ENCODE measurements at places on chromosomes 2 and 18.
A peak's percentile ranks its signal among the peaks of the same experiment; 100 is the strongest.

DNA sequence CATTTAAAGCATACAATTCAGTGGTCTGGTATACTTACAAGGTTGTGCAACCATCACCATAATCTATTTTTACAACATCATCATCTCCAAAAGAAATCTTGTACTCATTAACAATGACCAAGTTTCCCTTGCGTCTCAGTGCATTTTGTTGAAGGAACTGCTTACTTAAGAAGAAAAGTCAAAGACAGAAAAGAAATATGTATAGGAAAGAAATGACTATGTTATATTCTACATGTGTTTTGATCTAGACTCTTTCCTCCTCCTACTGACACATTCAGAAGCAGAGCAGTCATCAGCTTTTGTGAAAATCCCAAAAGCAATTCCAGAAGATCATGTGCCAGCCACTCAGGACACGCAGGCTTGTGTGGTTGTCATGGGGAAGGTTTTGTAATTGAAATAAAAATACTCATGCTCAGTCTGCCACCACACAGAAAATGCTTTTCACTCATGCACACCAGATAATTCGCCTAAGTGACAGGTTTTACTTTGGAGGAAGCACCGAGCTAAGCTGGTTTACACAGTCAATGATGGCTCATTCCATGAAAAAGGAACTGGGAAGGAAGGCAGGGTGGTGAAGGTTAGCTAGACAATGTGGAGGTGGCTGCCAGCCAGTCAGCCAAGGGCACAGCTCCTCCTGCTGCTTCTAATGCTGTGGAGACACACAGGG, 158.5 kb upstream of the REV1 start:
- DNase-seq: no peak

DNA sequence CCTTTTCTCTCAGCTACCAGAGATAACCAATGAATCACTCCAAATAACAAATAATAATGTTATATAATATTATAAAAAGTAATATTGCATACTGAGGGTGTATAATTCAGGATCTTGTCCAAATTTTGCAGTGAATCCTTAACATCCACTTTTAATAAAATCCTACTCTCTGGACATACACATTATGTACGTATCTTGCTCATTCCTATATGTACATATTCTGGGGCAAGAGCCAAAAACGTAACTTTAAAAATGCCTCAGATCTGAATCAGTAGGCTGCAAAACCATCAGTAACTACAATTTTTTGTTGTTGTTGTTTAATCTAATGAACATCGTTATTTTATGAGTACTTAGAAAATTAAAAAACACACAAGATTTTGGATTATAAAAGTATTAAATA, 65.3 kb downstream of the SMAD2 start:
- DNase-seq: no peak

DNA sequence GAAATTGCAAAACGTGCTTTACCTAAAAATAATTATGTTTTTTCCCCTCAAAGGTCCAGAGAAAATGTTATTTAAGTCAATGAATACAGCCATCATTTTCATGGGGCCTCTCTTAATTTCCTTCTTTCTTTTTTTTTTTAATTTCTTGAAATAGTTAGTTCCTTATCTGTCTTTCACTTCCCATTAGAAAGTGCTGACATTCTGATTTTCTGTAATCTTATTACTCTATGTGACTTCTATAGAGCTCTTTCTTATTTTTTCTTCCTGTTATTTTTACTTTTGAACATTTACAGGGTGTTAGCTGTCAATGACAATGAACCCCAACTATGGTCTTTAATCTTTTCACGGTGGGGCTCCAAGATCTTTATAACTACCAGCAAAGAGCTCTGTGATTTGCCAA, 30.0 kb downstream of the CTLA4 start:
- peak; percentile 11 for DNase-seq

DNA sequence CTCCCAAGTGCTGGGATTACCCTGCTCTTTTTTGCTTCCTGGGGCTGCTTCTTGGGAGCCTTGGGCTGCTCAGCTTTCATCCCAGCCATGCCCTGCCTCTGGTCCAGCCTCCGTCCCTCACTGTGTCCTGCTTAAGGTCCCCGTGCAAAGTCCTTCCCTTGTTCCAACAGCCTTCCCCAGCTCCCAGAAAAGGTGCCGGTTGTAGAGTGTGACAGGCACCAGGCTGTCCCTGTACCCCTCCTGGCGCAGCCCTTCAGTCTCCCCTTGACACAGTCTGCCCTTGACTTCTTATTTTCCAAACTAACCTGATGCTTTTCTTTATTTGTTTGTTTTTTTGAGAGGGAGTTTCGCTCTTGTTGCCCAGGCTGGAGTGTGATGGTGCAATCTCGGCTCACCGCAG, 20.1 kb upstream of the ALPI start:
- DNase-seq: no peak

- DNase-seq: no peak
Observed at GRCh38 chr18:4878480-4878879, 318.6 kb downstream of the AKAIN1 start.

- DNase-seq: no peak
Observed at GRCh38 chr2:236558036-236558435, 11.6 kb upstream of the ACKR3 start.

DNA sequence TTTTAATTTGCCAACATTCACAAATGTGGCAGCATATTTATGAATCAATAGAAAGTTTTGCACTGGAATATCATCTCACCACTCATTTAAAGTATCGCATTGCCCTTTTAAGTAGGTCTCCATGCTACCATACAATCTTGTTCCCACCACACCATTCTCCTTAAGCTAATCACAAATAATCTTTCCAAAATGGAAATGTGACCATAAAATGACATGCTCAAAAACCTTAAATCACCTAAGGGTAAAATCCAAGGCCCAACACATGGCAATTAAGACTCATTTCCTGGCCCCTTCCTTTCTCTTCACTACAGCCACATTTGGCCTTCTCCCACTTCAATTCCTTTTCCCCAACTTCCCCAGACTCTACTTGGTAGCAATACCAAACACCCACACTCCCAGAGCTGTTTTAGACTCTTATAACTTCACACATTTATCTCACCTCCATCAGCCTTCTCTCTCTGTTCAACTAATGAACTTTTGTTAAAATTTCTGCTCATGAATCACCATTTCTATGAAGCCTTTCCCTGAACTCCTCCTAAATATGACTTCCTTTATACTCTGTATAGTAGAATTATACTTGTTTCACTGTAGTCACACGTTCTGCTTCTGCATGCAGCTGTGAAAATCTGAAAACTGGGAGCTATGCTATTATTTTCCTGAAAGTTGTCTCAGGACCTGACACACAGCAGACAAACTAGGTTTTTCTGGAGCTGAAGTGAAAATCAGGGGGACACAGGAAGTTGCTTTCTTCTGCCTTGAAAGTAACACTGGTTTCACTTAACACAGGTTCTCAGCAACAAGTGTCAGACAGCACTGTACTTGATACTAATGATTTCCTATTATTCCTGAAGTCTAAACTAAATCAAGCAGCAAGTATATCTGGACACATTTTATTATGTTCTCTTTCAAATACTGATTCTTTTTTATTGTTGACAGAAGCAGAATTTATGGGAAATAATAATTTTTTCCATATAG, 303.9 kb downstream of the ZEB2 start:
- no peak for DNase-seq

DNA sequence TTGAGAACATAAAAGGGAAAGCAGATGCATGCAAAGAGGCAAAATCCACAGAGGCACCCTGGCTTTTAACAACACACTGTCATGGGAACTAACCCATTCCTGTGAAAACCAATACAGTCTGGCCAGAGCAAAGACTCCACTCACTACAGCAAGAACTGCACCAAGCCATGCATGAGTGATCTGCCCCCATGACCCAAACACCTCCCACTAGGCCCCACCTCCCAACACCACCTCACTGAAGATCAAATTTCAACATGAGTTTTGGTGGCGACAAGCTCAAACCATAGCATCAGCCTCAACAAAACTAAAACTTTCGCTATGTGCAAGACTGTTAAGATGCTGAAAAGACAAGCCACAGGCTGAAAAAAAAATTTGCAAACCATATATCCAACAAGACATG, 162.8 kb downstream of the SMAD2 start:
- DNase-seq: no peak

DNA sequence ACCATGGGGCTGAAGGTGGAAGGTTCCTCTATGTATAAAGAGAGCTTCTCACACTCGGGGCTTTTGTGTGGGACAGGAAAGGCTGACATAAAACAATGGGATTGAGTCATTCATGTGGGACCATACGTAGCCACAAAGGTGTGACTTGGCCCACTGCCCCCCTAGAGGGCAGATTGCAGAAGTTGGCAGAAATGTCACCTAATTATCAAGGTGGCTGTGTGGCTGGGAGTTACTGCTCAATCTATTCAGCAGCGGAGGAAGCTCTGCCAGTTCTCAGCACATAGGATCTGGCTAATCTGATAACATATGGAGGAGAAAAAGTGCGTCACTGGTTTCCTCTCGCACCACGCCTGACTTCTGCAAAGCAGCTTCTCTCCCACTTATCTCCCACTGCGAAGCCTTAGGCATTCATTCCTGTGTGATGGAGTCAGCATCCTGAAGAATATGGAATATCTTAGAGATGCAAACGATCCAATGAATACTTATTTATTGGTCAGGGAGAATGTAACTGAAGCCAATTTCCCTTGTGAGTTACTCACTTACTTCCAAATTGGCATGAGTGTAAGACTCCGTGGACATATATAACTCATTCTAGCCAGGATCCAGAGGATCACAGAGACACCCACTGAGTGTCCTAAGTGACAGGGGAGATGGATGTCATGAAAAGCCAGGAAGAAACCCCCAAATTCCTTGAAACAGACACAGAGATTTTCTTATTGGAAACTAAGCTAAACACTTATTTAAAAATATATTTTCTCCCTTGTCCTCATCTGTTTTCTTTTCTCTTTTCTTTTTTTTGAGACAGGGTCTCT, 344.8 kb downstream of the TGIF1 start:
- DNase-seq: no peak

DNA sequence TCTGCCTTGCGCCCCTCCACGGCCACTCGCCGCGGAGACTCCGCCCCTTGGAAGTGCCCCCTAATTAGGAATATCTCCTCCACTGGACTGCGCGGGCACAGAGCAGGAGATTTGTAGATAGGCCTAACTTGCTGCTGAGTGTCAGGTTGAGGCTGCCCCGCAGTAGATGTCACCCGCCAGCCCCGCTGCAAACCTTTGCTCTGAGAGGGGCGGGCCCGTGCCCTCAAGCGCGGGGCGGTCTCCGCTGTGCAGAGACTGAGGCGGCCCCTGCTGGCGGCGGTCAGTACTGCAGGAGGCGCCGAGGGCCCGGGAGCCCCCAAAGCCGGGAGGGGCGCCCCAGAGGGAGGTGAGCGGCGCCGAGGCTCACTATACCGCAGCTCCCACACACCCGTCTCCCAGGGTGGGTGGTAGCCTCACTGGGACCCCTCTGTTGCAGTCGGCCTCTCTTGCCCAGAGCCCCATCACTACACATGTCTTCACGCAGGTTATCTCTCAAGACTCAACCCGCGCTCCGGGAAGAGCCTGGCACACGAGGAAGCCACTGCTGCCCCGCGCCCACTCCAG, 2.9 kb upstream of the NEURL3 start:
- DNase-seq: peak; percentile 89

- no peak for DNase-seq
Observed at GRCh38 chr2:33123216-33123615, 176.5 kb downstream of the LTBP1 start.

GRCh38 chr2:219419331-219420197, 1.4 kb downstream of the DES start:
- no peak for DNase-seq

DNA sequence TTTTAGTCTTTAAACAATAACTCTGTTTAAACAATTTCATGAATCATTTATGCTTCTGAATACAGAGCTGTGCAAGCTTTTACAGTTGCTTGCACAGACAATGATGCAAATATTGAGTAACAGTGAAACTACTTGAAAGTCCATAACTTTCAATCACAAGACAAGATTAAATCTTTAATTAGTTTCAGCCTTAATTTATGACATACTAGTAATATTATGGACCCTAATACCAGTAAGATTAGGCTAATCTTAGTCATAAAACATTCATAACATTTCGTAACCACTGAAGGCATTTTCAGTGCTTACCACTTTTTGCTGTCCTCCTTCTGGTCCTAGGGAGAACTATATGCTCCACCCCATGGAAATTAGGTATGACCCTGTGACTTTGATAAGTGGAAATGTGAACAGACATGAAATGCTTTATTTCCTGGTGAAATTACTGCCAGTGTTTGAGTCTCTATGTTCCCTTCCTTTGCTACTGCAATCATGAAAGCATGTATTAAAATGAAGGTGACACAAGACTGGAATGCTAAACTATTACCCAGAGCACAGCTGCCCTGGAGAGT, 1.8 kb upstream of the COBLL1 start:
- DNase-seq: no peak

DNA sequence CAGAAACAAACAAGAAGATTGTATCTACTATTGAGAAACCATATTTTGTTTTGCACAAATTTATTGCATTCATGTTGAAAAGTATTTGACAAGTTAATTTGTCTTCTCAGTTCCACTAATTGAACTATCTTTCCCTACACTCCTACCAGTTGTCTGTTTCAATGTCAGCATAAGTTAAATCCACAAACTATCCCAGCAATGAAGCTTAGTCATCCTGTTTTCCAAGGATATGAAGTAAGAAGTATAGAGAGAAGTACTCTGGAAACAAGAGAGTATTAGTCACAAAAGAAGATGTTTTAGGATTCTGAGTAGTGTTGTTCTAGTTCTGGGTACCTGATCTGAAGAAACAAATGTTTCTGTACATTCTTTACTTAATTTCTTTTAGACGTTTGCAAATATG, 261.6 kb upstream of the ZNF804A start:
- DNase-seq: no peak

- DNase-seq: no peak
Observed at GRCh38 chr18:47149457-47150028, 757 bp downstream of the HDHD2 start.

DNA sequence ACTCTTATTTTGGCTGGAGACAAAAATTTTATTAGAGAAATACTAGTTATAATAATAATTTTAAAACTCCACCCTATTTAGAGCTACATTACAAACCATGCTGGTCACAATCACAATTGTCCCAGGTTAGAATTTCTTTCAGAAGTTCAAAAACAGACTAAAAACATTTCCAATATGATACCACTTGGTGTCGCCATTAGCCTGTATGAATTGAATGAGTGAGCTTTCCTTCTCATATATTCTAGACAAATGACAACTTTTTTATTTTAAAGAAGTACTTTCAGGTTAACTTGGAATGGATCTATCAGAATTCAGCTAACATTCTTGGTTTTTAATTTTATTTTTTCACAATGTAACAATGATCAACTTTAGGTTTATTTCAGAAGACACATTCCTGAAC, 48.0 kb downstream of the SERPINB8 start:
- no peak for DNase-seq

GRCh38 chr2:68253219-68254068, 1.1 kb upstream of the PPP3R1 start:
- no peak for DNase-seq

DNA sequence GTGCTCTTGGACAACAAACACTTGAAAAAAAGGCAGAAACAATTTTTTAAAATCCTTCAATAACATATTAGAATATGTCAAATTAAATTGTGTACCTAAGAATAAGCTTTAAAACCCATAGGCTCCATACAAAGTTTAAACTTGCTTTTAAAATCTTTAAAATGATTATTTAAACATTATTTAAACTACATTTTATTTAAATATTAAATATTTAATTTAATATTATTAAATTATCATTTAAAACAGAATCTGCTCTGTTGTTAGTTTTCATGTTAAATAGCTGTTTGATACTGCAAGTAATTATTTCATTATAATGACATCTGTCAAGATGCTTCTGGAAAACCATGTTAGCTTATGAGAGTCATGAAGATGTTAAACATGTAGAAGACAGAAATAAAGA, 75.6 kb downstream of the MAP4K3 start:
- no peak for DNase-seq

- no peak for DNase-seq
Observed at GRCh38 chr18:74132201-74132600, 15.4 kb downstream of the FBXO15 start.

Measured in germinal center (tissue), 1 donor.